ENCODE measurements at places on chromosomes 7 and 10.
A peak's percentile ranks its signal among the peaks of the same experiment; 100 is the strongest.

DNA sequence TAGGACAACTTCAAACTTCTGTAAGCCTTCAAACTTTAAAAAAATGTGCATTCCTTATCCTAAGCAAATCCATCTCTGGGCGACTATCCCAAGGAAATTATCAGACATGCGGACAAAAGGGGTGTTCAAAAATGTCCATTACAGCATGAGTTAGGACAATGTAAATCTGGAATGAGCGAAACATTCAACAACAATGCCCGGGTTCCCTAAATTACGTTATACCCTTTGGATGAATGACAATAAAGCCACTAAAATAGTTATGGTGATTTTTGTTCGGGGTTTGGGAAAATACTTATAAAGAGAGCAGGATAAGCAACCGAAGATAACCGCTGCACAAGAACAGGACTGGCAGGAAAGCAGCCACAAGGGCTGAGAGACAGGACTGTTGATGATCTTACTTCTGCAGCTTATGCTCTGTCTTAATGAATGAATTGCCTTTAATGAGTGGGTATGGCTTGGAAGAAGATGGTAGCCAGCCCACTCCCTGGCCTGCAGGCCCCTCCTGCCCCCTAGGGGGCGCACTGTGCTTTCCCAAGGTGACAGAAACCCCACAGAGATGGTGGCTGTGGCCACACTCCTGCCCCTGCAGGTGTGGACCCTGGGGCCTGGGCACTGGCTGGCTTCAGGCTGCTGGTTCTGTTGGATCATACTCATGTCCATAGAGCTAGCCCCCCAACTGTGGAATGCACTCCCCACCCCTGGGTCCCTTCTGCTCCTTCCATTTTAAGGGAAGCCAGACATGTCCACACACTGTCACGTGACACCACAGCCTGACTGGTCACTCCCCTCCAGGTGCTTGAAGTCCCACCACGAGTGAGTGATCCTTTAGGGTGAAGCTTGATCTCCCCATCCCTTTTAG, 45.0 kb downstream of the ZCCHC24 start:
- no peak for DNase-seq

DNA sequence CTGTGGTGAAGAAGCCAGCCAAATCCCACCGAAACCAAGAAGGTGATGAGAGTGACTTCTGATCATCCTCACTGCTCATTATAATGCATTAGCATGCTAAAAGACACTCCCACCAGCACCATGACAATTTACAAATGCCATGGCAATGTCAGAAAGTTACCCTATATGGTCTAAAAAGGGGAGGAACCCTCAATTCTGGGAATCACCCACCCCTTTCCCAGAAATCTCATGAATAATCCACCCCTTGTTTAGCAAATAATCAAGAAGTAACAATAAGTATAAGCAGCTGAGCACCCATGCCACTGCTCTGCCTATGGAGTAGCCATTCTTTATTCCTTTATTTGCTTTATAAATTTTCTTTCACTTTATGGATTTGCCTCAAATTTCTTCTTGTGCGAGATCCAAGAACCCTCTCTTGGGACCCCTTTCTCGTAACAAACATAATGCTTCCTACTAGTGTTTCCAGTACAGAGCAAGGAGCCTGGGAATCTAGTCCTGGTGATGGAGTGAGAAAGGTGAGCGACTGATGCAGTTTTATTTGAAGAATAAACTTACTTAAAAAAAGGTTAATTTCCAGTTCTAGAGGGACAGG, 18.4 kb upstream of the EXOC6 start:
- DNase-seq = no peak

- no peak for DNase-seq
Measured at GRCh38 chr10:99551616-99552015, 18.9 kb downstream of the NKX2-3 start.

DNA sequence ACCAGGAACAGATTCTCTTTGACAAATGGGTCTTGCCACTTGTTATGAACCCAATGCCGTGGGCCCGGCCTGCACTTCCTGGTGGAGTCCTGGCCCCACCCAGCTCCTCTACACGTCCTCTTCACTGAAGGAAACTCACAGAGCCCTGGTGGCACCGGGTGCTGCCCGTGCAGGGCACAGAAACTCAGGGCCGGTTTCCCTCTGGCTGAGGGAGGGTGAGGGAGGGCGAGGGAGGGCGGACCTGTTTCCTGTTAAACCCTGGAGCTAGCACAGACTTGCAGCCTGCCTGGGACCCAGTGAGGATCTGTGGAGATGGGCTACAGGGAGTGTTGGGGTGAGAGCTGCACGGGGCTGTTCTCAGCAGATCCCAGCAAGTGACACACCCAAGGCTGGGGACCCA, 596.3 kb downstream of the PTPRN2 start:
- DNase-seq = no peak

DNA sequence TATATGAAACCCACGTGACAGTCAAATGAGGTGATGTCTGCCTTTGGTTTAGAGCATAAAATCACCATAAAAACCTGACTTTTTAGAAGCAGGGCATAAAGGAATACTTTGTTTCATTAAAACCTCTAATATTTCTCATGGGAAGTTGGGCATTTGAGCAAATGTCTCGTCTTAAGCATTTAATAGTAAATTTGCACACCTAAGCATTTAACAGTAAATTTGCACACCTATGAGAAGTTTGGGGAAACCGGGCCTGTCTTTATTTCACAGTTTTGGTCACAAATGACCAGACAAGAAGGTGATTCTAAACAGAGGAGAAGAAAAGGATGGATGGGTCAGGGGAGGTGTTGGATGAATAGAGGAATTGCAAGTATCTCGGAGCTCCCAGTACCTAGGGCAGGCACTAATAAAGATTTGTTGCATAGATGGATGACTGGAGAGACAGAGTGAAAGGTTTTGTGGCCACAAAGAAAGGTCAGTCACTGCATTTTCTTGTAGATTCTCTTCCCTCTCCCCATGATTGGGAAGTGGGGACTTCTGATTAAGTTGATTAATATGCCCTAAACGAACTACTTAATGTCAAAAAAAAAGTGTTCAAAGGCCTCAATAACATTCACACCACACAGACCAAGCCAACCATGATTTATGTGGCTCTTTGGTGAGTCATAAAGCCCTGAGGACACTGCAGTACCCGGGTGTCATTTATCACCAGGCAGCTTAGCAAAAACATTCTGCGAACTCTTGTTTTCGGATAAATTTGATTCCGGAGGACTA, 158.2 kb downstream of the SPAG6 start:
- no peak for DNase-seq

DNA sequence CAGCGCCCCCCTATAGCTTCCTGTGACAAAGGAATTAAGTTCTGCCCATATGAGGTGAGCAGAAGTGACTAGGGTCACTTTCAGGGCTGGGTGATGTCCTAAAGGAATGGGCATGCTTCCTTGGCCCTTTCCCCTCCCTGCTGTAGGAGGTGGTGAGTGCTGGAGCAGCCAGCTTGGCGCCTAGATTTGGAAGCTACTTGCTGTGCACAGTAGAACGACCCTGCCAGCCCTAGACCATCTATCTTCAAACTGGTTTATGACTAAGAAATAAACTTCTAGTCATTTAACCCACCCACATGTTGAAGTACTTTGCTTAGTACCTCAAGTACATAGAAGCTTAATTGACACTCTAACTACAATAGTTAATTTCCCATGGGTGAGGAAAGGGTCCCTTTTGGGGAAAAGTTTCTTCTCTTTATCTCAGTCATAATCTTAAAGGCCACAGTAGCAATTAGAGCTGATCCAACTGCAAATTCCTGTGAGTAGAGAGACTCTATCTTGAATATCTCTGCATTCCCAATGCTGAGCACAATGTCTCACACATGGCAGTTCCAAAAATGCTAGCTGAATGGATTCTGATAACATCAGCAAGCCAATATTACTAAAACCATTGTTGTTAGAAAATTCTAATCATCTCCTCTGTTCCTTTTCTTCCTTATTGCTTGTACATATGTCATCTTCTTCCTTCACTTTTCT, 227.2 kb downstream of the RELN start:
- DNase-seq = no peak

GRCh38 chr10:35276889-35277288, 59.4 kb upstream of the CCNY start:
- no peak for DNase-seq

- no peak for DNase-seq
Measured at GRCh38 chr7:32915041-32915536, 23.5 kb upstream of the KBTBD2 start.

GRCh38 chr10:114748241-114748640, 73.3 kb upstream of the FHIP2A start:
- no peak for DNase-seq

GRCh38 chr7:119270045-119270464, 1002.9 kb upstream of the KCND2 start:
- peak; percentile 62 for DNase-seq

- DNase-seq = peak; percentile 19
Measured at GRCh38 chr7:43572516-43573049, 10.3 kb upstream of the STK17A start.

GRCh38 chr10:45249978-45250693, 65.3 kb downstream of the OR13A1 start:
- DNase-seq = no peak

DNA sequence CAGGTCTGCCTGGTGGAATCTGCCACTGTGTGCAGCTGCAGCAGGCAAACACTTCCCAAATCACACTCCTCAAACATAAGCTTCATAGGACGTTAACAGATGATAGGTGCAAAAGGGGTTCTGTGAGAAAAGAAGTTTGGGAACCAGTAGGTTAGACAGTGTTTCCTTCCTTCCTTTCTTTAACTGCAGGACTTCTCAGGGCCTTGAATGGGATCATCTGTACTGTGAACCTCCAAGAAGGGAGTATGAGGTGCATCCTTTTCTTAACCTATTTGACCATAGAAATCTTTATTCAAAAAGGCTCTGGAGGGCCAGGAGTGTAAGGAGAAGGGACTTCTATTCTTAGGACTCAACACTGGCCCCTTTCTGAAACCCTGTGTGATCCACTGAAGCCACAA, 33.0 kb downstream of the CAMK2B start:
- DNase-seq = no peak

DNA sequence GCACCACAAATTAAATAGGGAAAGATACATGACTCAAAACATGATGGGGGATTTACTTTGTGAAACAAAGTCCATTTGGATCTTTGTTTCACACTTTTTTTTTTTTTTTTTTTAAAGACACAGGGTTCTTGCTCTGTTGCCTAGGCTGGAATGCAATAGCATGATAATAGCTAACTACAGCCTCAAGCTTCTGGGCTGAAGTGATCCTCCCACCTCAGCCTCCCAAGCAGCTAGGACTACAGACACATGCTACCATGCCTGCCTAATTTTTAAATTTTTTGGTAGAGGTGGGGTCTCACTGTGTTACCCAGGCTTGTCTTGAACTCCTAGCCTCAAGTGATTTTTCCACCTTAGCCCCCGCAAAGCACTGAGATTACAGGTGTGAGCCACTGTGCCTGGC, 172.6 kb upstream of the KLF14 start:
- no peak for DNase-seq

DNA sequence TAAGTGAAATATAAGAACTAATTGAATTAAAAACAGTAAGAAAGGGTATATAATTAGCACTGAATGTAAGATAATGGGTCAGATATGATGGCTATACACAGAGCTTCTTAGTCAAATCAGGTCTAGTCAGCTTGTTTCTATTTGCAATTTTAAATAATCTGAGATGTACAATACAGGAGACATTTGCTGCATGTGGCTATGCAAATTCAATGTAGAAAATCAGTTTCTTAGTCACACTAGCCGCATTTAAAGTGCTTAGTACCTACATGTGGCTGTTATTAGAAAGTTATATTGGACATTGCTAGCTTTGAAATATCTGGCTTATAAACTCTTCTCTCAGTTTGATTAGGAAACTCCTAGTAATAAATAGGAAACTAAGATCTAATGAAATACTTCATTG, 25.3 kb downstream of the CCDC7 start:
- no peak for DNase-seq

DNA sequence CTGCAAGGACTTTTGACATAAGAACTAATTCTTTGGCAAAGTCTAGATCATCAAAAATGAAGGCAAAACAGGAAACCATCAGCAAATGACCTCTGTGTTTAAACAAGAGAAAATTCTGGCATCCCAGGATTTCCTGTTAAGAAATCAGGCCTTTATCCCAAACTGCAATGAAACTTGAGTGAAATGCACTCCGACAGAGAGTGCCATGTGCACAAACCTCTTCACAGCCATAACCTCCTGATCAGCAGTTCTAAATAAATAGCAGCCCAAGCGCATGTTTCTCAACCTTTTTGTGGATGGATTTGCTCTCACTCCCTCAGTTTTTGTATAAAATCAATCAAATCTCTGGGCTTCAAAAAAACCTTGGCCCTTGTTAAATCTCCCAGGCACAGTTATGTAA, 107.7 kb upstream of the EEPD1 start:
- DNase-seq = peak; percentile 95

- DNase-seq = no peak
Measured at GRCh38 chr7:135995748-135996147, 18.6 kb upstream of the MTPN start.

- peak; percentile 68 for DNase-seq
Measured at GRCh38 chr7:101985057-101985902, 167.9 kb downstream of the CUX1 start.

GRCh38 chr10:79472449-79472848, 27.0 kb upstream of the ZCCHC24 start:
- no peak for DNase-seq

GRCh38 chr10:59181668-59182067, 5.2 kb downstream of the PHYHIPL start:
- DNase-seq = no peak

DNA sequence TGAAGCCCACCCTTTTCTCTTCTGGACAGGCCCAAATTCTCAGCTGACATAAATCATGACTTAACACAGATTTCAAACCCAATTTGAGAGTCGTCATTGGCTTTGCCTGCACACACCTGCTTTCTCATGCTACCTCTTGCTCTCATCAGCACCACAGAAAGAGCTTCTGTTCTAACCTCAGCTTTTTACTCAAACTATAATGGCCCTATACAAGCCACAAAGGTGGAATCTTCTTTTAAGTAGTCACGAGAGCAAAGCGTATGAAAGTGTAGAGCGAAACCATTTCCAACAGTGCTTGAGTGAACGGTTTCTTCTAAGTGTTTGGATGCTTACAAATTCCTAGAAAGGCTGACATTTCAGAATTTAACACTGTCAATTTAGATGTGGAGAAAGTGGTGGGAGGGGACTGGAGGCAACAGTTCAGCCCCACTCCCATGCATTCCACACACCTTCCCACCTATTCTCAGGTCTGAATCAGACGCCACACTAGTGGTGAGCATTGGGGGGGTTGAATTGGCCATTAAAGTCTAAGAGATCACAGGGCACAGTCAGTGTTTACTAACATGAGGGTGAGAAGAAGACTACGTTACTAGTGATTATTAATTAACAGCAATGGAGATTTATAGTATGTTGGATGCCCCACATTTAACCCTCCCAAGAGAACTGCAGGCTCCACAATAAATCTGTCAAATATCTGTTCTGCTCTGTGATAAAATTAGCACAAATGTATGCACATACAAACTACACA, 114.0 kb downstream of the PRKCQ start:
- no peak for DNase-seq

GRCh38 chr7:50471970-50472369, 21.8 kb upstream of the FIGNL1 start:
- DNase-seq = no peak

- DNase-seq = no peak
Measured at GRCh38 chr7:3710531-3710930, 409.5 kb downstream of the SDK1 start.

- DNase-seq = peak; percentile 38
Measured at GRCh38 chr10:91592266-91592975, 40.5 kb downstream of the PPP1R3C start.

Measured in lung (tissue), 17 donors.